ENCODE measurements at places on chromosomes 12 and 14.
A peak's percentile ranks its signal among the peaks of the same experiment; 100 is the strongest.

DNA sequence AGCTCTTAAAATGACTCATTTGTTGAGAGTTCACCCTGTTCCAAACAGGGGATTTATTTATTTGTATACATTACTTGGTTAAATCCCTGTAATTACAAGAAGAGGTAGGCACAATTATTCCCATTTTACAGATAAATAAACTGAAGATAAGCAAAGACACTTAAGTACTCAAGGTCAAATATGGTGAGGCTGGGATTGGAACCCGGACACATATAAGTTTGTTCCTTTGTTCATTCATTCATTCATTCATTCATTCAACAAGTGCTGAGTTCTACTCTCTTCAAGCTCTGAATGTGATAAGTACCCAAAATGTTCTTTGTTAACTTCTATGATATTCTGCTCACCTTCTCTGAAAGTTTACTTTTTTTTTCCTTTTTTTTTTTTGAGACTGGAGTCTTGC is 2.4 kb upstream of the TRIM9 start:
- DNase-seq: no peak
- no peaks in the 10 kb centered on the region for H3K4me1 ChIP-seq
- H3K4me3 ChIP-seq: no peak overlapping the region
- no peaks in the 10 kb centered on the region for H3K36me3 ChIP-seq
- H3K27ac ChIP-seq: no peak overlapping the region

DNA sequence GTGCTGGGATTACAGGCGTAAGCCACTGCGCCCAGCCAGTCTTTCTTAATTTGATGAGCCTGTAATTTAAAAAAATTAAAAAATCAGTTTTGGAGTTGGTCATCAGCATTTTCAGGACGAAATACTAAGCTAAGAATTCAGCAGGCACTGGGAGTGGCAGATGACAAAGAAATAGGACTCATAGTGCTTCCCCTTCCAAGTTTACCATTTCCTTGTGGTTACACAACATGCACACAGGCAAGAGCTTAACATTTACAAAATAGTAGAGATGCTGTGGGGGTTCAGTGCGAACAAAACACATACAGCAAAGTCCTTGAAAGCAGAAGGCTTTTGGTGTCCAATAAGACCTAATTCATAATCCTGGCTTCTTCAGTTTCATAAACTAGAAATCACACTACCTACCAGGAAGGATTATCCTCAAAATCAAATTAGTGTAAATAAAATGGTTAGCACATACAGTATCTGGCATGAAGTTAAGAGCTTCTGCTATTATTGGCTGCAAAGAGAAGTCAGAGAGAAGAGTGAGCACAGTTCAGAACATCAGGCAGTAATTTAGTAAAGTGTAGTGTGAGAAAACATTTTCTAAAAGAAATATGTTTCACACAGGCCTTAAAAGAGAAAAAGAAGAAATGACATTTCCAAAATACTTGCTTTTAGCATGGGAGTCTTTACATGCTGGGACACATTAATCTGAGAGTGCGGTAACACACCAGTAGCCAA is 22.2 kb upstream of the KIF21A start:
- no peak overlapping the region for H3K27ac ChIP-seq
- H3K36me3 ChIP-seq: no peaks in the 10 kb centered on the region
- no peaks in the 10 kb centered on the region for H3K27me3 ChIP-seq
- DNase-seq: no peak
- no peaks in the 10 kb centered on the region for H3K4me1 ChIP-seq

DNA sequence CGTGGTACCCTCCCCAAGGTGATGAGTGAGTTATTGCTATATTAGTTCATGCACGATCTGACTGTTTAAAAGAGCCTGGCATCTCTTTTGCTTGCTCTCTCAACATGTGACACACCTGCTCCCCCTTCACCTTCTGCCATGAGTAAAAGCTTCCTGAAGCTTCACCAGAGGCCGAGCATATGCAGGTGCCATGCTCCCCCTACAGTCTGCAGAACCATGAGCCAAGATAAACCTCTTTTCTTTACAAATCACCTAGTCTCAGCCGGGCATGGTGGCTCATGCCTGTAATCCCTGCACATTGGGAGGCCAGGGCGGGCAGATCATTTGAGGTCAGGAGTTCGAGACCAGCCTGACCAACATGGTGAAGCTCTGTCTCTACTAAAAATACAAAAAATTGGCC is 61.8 kb downstream of the RNFT2 start:
- no peak overlapping the region for H3K27ac ChIP-seq
- no peak overlapping the region for H3K4me3 ChIP-seq
- peaks cover 5% of the 10 kb centered on the region for H3K36me3 ChIP-seq
- no peaks in the 10 kb centered on the region for H3K27me3 ChIP-seq

DNA sequence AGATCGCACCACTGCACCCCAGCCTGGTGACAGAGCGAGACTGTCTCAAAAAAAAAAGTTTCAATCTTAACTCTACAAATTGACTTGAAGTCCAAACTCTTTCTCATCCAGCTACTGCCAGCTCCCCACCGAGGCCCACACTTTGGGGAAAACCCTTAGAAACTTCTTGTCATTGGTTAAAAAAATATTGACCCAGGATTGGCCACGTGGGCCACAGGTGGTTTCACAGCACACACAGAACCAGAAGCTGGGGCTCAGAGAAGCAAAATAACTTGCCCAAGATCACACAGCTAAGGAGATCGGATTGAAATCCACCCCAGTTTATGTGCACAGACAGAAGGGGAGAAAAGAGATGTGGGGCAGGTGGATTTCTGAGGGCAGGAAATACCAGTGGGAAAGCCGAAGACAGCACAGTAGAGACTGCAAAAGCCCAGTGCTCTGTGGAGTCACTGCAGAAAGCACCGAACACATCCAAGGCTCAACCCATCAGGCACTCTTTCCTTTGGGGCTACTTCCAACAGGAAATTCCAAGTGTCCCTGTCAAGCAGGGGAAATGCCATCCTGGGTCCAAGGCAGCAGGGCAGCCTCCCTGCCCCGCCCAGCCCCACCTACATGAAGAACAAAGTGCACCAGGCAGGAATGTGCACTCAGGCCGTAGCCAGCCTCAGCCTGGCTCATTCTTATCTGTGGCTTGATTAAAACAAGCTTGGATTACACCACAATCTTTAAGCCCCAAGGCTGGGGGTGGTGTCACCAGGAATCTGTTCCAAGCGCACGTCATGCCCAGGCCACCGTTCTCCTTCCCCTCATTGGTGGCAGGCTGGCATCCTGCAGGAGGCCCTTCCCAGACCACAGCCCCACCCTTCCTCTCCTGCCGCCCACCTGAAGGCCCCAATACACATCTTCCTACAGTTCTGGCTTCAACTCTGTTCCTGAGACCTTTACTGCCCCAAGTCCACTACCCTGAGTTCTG is 72.5 kb downstream of the ITPK1 start:
- no peak for DNase-seq
- no peaks in the 10 kb centered on the region for H3K27me3 ChIP-seq
- H3K4me1 ChIP-seq: peaks cover 59% of the 10 kb centered on the region
- H3K4me3 ChIP-seq: no peak overlapping the region
- H3K27ac ChIP-seq: peak overlapping the region; percentile 93
- peaks cover 5% of the 10 kb centered on the region for H3K36me3 ChIP-seq

GRCh38 chr12:113932381-113933196 is 33.5 kb downstream of the RBM19 start:
- H3K27ac ChIP-seq: no peak overlapping the region
- H3K36me3 ChIP-seq: peaks cover 14% of the 10 kb centered on the region
- no peaks in the 10 kb centered on the region for H3K4me1 ChIP-seq

All from type B pancreatic cell (in vitro differentiated cells).